ENCODE measurements at places on chromosomes 5 and 9.

DNA sequence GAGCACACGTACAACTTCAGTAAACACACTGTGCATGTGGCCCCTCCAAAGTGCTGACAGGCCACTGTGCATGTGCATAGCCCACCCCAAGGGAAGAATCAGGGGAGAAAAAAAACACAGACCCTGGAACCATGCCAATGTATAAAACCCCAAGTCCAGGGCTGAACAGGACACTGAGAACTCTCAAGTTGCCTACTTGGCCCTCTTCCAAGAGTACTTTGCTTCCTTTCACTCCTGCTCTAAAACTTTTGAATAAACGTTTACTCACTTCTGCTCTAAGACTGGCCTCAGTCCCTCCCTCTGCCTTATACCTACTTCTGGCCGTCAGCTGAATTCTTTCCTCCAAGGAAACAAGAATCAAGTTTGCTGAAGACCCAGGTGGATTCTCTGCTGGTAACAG, 77.7 kb upstream of the NFIB start:
- no peak for DNase-seq

DNA sequence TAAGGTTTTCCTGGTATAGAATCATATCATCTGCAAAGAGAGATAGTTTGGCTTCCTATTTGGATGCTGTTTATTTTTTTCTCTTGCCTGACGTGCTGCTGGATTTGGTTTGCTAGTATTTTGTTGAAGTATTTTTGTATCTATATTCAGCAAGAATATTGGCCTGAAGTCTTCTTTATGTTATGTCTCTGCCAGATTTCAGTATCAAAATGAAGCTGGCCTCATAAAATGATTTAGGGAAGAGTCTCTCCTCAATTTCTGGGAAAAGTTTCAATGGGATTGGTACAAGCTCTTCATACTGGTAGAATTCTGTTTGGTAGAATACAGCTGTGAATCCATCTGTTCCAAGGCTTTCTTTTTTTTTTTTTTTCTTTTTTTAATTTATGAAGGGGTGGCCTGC, 799.0 kb upstream of the TYRP1 start:
- no peak for DNase-seq

DNA sequence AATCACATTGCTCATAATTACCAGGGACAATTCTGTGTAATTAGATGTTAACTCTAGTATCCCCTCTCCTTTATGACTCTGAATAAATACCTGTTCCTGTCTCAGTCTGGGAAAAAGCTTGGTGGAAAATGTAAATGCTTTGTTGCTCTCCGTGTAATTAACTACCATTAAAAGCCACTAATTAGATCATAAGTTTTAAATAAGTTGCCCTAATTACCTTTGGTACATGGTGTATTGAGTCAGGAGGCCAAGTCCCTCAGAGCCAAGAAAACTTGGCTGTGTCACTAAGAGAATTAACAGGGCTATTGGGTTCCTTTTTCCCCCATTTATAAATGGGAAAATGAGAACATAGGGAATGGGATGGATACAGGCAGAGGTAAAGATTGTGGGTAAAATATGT, 617.6 kb downstream of the TLR4 start:
- DNase-seq = no peak

DNA sequence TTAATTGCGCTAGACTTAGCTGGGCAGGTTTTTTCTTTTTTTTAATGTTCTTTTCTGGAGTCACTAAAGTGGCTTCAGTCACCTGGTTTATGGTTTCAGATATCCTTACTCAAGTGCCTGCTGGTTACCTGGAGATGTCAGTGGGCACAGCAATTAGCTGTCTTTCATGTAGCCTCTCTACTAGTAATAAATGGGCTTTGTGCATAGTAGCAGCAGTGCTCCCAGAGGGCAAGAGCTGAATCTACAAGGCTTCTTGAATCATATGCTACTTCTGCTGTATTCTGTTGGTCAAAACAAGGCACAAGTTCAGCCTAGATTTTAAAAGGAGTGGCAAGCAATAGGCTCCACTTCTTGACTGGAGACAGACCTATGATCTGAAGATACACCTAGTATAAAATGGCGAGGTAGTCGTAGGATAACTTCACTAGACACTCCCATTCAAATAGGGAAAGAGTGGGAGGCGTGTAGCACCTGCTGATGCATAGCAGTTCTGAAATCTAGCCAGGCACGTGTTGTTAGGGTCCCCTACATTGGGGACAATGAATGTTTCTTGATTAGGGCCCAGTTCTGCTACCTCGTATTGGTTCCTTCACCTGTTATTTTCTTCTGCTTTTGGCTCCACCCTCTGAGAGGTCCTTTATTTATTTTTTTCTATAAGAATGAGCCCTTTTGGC, 7.0 kb downstream of the SCAMP1 start:
- no peak for DNase-seq

GRCh38 chr5:76532052-76532451, 91.2 kb downstream of the F2RL2 start:
- no peak for DNase-seq

DNA sequence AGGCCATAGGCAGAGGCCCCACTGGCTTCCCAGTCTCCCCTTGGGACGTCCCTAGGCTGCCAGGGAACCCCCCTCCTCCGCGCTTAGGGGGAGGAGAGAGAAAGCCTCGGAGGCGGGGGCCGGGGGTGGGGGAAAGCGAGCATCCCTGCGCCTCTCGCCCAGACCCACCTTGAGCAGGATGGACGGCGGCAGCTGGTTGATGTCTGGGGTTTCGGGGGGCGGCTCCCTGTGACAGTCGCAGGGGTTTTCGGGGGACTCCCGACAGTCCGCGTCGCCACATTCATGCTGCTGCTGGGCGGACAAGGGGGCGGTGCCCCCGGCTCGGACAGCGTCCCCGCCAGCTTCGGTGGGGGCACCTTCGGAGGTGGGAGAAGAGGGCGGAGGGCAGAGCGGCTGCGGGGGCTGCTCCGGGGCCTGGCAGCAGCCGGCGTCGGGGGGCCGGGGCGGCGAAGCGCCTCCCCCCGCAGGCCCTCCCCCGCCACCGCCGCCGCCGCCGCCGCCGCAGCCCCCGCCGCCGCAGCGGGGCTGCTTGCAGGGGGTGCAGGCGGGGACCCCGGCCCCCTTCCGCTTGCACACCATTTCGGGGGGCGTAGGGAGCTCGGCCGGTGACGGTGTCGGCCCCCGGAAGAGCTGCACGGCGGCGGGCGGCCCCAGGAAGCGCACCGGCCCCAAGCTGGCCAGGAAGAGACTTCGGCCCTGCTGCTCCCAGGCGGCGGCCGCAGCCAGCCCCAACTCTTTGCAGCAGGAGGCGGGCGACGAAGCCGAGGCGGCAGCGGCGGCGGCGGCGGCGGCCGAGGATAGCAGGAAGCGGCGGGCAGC, 1.2 kb downstream of the FBXL17 start:
- peak; percentile 81 for DNase-seq

DNA sequence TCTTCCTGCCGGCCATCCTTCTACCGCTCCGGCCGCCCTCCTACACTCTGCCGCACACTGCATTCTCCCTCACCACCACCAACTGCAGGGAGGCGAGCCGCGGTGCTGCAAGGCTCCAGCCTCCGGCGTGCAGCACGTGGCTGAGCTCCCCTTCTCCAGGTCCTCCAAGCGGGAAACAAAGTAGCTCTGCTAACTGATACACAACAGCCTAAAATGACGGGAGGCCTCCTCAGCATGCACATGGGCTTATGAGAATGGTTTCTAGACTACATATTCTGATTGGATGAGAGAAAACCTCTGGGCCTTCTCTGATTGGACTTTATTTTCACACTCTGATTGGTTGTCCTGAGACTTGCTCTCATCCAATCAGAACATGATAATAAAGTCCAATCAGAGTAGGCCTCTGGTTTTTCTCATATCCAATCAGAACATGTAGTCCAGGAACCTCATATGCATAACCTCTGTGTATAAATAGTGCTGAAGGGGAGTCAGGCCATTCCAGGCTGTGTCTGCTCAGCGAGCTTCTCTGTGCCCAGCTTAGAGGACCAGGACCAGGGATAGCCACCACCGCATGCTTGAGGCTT, 27.0 kb upstream of the ZNF354B start:
- no peak for DNase-seq

GRCh38 chr5:135493406-135494180, 41.4 kb upstream of the TIFAB start:
- DNase-seq = peak; percentile 41

DNA sequence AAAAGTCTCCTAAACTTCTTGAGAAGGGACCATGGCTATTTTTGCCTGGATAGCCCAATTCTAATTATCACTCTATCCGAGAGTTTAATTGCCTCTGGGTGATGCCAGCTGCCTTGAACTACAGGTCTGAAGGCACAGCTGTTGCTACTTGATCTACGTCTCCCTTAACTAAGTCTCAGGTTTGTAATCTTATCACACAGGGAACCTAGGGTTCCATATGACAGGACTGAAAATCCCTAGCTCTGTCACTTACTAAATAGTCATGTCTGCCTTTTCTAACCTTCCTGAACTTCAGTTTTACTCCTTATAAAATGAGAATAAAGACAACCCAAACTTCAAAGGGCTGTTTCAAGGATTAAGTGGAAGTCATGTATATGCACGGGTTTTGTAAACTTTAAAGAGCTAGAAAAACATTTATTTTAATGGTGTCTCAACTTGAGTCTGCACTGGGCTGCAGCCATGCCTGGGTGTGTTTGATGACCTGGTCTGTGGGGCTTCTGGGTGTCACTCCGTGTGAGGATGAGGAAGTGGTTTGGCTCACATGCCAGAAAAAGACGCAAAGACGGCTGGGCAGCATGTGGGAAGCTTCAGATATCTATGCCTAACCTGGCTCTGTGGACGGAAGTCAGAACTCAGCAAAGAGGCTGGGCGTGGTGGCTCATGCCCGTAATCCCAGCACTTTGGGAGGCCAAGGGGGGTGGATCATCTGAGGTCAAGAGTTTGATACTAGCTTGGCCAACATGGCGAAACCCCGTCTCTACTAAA, 129.3 kb upstream of the SLC44A1 start:
- DNase-seq = peak; percentile 49

DNA sequence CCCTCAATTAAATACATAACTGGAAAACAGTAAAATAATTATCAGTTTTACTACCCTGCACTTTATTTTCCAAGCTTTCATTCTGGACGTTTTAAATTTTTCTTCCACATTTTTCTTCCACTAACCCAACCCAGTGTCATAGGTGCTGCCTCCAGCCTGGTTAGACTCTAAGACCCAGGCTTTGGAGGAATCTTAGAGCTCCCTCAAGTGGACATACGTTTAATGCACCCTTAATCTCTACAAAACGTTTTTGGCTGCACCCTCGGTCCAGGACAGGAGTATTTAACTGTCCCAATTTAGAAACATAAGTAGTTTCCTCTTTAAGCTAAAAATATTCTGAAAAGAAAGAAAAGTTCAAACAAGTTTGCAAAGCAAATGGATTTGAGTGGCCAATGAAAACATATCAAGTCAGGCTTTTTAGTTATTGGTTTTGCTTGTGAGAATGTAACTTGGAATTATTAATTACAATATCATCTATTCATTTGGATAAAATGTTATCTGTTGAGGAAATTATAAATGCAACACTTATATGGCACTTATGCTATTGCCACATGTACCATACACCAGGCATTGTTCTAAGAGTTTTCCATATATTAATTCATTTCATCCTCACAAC, 38.9 kb downstream of the CDH6 start:
- DNase-seq = peak; percentile 26

- DNase-seq = peak; percentile 28
Measured at GRCh38 chr5:127941646-127942045, 141.9 kb upstream of the SLC12A2 start.

- no peak for DNase-seq
Measured at GRCh38 chr9:75607521-75607920, 283.0 kb upstream of the PCSK5 start.

GRCh38 chr9:4984171-4984620, 876 bp upstream of the JAK2 start:
- no peak for DNase-seq

DNA sequence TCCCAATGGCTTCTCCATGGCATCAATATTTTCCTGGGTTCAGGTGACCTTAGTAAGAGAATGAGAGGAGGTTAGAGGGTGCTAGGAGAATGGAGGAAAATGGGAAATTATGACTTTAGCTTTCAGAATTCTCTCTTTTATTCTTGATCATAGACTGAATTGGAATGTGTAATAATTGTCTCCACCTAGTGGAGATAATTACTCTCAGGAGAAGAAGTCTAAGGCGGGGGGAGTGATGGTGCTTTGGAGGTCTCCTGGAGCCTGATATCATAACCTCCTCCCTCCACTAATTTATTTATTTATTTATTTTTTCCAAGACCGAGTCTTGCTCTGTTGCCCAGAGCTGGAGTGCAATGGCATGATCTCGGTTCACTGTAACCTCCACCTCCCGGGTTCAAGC, 221.3 kb downstream of the GRIA1 start:
- DNase-seq = no peak

GRCh38 chr9:17907779-17908508, 329.1 kb downstream of the SH3GL2 start:
- peak; percentile 23 for DNase-seq

- DNase-seq = no peak
Measured at GRCh38 chr5:15611008-15611407, 111.0 kb downstream of the FBXL7 start.

GRCh38 chr9:7172154-7173115, 414.7 kb downstream of the KDM4C start:
- DNase-seq = no peak

GRCh38 chr5:79990205-79990597, 861 bp downstream of the MTX3 start:
- no peak for DNase-seq

- DNase-seq = peak; percentile 31
Measured at GRCh38 chr9:123081824-123082223, 48.4 kb downstream of the GPR21 start.

GRCh38 chr5:73222173-73222572, 49.2 kb downstream of the TMEM174 start:
- DNase-seq = no peak

DNA sequence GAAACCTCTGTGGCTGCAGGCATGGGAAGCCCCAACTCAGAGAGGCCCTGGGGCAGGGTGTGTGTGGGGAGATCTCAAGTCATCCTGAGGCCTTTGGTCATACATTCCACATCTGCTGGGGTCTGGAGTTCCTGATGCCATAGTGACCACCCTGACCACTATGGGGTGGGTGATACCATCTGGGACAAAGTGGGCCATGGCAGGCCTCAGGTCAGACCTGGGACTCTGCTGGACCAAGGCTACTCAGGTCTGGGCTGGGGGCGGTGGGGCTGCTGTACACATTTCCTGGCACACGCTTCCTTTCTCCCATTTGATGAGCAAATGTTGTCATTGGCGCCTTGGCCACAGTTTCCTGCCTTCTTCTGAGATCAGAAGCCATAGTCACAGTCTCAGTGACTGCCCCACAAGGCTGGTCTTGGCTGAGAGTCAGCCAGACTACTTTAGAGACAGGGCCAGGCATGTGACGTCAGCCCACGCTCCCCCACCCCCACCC, 15.1 kb upstream of the ACSL6 start:
- no peak for DNase-seq

GRCh38 chr5:132886064-132886823, 12.8 kb downstream of the LEAP2 start:
- DNase-seq = no peak

DNA sequence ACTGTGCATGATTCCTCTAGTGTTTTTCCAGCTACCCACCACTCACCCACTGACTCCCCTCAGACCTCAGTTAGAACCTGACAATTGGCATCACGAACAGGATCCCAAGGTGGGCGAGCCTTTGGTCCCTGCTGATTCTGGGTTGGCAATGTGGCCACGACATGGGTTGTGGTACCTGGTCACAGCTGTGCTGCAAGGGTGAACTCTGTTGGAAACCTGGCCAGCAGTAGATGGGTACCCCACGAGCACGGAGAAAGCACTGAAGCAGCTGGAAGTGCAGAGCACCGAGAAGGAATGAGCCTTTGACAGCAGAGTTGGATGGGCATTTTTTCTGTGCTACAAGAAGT, 180.1 kb downstream of the PDE4D start:
- DNase-seq = no peak

- no peak for DNase-seq
Measured at GRCh38 chr9:84838879-84839278, 169.3 kb downstream of the NTRK2 start.

Measured in femur (tissue), 1 donor.